ENCODE measurements at places on chromosomes 16 and 17. TPM values are rescaled to one million over a fixed set of nuclear protein-coding genes. Genes with fewer than 3 reads are reported as not detected.

The PYDC1 gene
- not detected for polyA plus RNA-seq

The LRRC75A gene
- 1.7 TPM for polyA plus RNA-seq

The TEN1 gene
- polyA plus RNA-seq: 21.2 TPM

The TMEM235 gene
- not detected for polyA plus RNA-seq

- DNase-seq: no peak
- H3K4me3 ChIP-seq: no peak overlapping the region
- no peaks in the 10 kb centered on the region for H3K4me1 ChIP-seq
- H3K36me3 ChIP-seq: no peaks in the 10 kb centered on the region
Observed at GRCh38 chr17:50570528-50570927, 10.0 kb downstream of the CACNA1G start.

- no peak for DNase-seq
- H3K4me3 ChIP-seq: no peak overlapping the region
- H3K27me3 ChIP-seq: no peaks in the 10 kb centered on the region
- H3K36me3 ChIP-seq: peaks cover 11% of the 10 kb centered on the region
- H3K4me1 ChIP-seq: peaks cover 35% of the 10 kb centered on the region
Observed at GRCh38 chr17:2213291-2213960, 90.2 kb downstream of the SMG6 start.

DNA sequence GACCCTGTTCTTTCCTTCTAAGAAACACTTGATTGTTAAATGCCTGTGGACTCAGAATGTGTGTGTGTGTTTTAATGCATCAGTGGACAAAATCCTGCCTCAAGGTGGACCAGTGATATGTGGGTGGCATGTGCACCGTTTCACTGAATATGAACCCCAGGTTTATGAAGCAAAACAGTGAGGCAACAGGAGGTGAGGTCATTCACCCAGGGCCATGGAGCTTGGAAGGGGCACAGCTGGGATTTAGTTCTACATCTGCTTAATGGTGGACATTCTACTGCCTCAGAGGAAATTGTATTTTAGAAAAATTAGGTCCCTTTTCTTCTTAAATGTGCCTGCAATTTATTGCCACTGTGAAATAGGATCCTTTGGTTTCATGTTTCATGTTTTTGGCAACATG lies 549.5 kb upstream of the EEF2KMT start:
- no peak overlapping the region for H3K27ac ChIP-seq
- H3K4me1 ChIP-seq: no peaks in the 10 kb centered on the region
- no peaks in the 10 kb centered on the region for H3K36me3 ChIP-seq
- no peak overlapping the region for H3K4me3 ChIP-seq

DNA sequence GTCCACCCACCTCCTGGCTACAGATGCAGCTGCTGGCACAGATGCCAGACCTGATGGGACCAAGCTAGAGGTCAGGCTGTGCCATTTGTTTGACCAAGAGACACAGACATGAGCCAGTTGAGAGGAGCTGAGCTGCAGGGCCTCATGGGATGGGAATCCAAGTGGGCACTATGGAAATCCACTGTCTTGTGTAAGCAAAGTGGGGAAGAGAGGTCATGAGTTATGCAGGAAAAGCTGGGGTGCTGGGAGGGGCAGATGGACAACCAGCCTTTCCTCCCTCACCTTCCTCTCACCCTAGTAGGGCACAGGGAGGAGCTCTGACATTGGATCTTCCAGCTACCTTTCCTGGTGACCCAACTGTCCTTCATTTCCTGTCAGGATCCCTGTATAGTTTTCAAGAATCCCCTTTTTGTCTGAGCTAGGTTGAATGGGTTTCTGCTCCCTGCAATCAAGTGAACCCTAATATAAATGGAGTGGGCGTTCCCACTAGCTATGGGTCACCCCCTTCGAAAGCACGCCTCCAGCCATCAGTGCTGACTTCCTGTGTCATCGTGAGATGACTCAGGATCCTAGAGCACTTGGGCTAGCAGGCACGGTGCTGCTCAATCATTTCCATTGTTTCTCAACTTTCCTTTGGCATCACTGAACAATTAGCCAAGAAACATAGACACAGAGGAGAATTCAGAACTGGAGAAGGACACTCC lies 13.6 kb downstream of the ATPAF2 start:
- no peak overlapping the region for H3K4me3 ChIP-seq
- no peak overlapping the region for H3K27ac ChIP-seq
- H3K36me3 ChIP-seq: peaks cover 26% of the 10 kb centered on the region

DNA sequence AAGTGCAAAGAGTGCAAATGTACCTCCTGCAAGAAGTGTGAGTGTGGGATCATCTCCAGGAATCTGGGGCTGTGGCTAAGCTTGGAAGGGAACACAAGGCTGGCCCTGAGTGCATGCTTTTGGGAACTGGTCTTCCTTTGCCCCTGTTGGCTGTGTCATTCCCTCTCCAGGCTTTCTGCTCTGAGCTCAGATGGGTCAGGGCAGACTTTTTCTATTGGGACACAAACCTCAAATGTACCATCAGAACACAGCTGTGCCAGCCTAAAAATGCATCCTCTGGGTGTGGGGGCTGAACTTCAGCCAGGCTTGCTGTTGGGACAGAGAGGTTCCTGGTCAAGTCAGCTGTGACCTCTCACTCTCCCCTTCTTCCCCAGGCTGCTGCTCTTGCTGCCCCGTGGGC lies 914 bp downstream of the MT1B start:
- no peak overlapping the region for H3K27ac ChIP-seq
- no peaks in the 10 kb centered on the region for H3K36me3 ChIP-seq
- no peak for DNase-seq
- H3K27me3 ChIP-seq: peaks cover 2% of the 10 kb centered on the region

GRCh38 chr16:77917971-77918370 lies 104.4 kb upstream of the CLEC3A start:
- H3K4me1 ChIP-seq: no peaks in the 10 kb centered on the region
- H3K27ac ChIP-seq: no peak overlapping the region
- H3K4me3 ChIP-seq: no peak overlapping the region
- no peaks in the 10 kb centered on the region for H3K36me3 ChIP-seq

DNA sequence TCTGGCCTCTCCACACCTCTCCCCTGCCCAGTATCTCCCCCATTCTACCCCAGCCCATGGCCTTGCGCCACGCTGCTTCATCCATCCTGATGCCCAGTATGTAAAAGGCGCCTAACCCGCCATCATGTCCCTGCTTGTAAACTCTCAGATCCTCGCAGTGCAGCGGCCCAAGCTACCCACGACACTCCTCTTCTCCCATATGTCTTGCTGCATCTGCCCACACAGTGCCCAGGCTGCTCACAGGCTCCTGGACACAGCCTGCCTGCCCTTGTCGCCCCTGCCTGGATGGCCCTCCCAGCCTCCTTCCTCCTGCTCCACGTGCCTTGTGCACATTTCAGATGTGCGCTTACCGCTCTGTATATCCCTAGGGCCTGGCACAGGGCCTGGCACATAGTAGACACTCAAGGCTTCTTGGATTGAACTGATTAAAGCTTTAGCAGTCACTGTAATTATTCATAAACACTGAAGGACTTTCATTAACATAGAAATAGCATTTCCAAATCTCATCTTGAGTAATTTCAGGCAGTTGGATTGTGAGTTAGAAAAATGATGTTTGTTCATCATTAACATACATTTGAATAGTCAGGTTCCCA lies 129.1 kb downstream of the CLEC16A start:
- H3K4me3 ChIP-seq: no peak overlapping the region
- peaks cover 24% of the 10 kb centered on the region for H3K4me1 ChIP-seq
- H3K36me3 ChIP-seq: no peaks in the 10 kb centered on the region
- no peak overlapping the region for H3K27ac ChIP-seq
- H3K27me3 ChIP-seq: no peaks in the 10 kb centered on the region

- no peaks in the 10 kb centered on the region for H3K4me1 ChIP-seq
- no peak overlapping the region for H3K4me3 ChIP-seq
- H3K27ac ChIP-seq: no peak overlapping the region
- H3K27me3 ChIP-seq: no peaks in the 10 kb centered on the region
- H3K36me3 ChIP-seq: peaks cover 9% of the 10 kb centered on the region
- no peak for DNase-seq
Observed at GRCh38 chr16:22214889-22215288, 8.8 kb downstream of the EEF2K start.

- H3K36me3 ChIP-seq: no peaks in the 10 kb centered on the region
- H3K4me3 ChIP-seq: no peak overlapping the region
- no peaks in the 10 kb centered on the region for H3K4me1 ChIP-seq
- no peak overlapping the region for H3K27ac ChIP-seq
Observed at GRCh38 chr17:72898725-72899124, 193.8 kb downstream of the SLC39A11 start.

DNA sequence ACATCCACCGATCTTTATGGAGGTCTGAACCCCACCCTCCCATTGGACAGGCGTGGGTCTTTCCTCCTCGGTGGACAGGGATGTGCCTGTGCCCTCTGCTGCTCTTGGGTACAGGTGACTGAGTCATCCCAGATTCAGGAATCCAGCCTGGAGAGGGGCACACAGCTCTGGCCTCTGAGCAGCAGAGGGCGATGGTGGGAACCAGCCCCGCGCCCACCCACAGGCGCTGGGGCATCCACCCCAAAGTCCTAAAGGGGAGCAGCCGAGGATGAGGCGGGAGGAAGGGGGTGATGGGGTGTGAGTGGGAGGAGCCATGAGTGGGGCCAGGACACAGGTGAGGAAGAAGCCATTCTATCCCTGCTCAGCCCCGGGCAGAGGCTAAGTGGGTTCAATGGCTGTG lies 35.0 kb downstream of the ENGASE start:
- no peaks in the 10 kb centered on the region for H3K36me3 ChIP-seq
- no peak overlapping the region for H3K4me3 ChIP-seq
- DNase-seq: no peak
- no peaks in the 10 kb centered on the region for H3K4me1 ChIP-seq

Data from CD4-positive, CD25-positive, alpha-beta regulatory T cell (primary cell).